ENCODE measurements at places on chromosomes 11 and 22.

DNA sequence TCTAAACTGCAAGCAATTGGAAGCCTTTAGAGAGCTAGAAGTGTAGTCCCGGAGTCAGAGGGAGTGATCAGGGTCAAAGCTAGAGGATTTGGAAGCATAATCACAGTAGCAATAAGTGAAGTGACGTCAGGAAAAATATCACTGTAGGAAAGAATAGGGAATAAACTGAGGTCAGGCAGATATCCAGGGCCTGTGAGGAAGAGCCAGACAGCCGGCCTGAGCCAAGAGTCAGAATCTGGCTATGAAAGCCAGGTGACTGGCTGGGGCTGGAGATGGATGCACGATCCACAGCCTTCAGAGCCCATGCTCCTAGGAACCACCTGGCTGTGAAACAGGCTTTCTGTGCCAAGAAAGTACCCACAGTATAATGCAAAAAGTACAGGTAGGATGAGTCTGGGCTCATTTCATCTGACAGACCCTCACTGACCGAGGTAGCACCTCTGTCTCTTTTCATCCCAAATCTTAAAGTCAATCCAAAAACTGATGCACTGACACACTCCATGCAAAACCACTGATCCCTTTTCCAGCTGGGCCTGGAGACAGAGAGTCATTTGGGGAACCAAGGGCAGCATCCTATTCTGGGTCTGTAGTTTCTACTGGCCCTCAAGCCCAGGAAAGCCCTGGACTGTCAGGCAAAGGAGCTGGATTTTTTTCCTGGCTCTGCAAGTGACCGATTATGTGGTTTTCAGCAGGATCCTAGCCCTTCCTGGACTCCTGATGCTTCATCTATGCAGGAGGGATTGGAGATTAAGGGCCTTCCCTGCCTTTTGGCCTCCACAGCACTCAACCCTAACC is 21.3 kb downstream of the TRIM66 start:
- DNase-seq, result no peak

- DNase-seq, result peak; percentile 52
These were observed 12.2 kb upstream of the OR52D1 start for GRCh38 chr11:5476186-5476819.

DNA sequence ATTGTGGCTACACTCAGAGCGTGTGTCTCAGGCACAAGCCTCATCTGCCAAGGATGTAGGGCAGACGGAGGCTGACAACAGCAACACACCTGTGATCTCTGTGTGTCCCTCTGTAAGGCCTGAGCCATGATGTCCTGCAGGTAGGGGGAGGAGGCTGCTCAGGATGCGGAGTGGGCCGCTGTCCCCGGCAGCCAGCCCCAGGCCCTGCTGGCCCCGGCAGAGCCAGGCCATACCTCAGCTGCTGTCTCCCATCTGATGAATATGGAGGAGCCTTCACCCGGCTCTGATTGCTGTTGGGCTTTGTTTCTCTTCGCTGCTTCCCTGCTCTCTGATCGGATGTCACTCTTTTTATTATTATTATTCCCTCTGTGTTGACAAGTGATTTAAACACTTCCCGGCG is 83.6 kb upstream of the NCAM1 start:
- DNase-seq, result no peak

DNA sequence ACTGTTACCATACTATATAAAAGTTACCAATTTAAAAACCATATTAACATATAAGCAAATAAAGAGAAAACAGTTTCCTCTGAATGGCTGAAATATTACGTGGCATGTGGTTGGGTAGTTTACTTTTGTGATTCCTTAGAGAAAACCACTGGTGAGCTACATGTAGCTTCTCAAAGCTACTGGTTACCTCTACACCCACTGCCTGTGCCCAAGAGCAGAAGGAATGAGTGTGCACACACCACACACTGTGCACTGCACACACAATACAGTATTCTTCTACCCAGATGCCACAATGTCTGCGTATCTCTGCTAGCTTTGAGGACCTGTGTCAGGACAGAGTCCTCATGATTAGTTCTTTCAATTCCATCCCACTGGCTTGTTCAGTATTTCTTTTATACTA is 25.5 kb upstream of the YPEL1 start:
- DNase-seq, result no peak

DNA sequence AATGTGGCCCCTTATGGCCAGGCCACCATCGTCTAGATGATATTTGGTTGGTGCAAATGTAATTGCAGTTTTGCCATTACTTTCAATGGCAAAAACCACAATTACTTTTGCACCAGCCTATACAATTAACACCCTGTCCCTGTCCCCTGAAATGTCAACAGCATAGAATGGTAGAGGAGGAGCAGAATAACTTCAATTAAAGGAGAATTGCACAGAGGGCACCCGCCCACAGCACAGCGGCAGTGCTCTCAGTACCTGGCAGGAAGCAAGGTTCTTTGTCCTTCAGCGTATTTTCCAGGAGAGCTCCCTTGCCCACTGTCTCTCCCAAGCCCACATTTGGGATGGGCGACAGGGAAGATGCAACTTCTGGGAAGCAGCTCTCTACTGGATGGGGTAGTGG is 115.3 kb downstream of the TRIM29 start:
- DNase-seq, result no peak

DNA sequence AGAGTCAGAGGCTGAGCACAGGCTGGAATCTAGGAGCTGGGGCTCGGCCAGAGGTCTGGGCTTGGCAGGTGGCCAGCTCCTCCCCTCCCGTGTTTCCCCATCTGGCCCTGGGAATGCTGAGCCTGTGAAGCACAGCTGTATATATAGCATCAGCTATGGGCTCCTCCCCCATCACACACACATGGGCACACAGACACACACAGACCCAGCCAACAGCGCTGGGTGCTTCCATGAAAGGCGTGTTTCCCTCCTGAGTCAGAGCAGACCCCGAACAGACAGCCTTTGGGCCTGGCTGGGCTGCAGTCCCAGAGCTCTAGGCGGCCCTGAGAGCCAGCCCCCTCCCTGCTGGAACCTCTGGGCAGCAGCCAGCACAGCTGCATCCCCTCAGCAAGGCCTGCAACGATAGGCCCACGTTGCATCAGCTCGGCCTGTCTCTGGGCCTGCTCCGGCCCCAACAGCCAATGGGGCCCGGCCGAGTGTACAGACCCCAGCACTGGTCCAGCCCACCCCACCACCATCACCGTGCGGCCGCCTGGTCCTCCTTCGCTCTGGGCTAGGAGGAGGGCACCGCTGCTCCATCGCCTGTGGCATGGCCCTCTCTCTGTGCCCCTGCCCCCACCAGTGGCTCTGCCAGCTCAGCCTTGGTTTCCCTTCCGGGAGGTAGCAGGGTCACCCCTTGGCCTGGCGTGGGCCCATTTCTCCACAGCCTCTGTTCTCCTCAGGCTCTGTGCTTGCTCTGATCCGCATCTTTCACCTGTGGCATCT is 7.6 kb upstream of the SERPINH1 start:
- DNase-seq, result peak; percentile 94

- peak; percentile 98 for DNase-seq
These were observed at the start of gene MALAT1 for GRCh38 chr11:65498977-65499712. Gene MALAT1, plus strand, starts transcription at chr11:65499045.

DNA sequence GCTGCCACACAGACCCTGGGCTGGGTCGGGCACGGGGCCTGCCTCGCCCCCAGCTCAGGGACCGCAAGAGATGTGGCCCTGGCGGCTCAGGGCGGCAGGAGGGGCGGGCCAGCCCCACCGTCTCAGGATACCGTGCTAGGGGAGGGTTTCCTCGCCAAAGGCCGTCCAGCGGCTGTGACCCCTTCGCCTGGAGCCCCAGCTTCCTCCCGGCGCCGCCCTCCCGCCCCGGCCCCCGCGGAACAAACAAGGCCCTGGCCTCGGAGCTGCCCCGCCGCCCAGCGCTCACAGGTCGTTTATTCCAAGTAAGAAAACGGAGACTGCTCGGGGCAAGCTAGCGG is 543 bp upstream of the AP2A2 start:
- DNase-seq, result no peak

GRCh38 chr22:48823941-48824340 is 1003.7 kb downstream of the BRD1 start:
- DNase-seq, result no peak

- DNase-seq, result no peak
These were observed 138.9 kb upstream of the TEAD1 start for GRCh38 chr11:12535321-12535720.

DNA sequence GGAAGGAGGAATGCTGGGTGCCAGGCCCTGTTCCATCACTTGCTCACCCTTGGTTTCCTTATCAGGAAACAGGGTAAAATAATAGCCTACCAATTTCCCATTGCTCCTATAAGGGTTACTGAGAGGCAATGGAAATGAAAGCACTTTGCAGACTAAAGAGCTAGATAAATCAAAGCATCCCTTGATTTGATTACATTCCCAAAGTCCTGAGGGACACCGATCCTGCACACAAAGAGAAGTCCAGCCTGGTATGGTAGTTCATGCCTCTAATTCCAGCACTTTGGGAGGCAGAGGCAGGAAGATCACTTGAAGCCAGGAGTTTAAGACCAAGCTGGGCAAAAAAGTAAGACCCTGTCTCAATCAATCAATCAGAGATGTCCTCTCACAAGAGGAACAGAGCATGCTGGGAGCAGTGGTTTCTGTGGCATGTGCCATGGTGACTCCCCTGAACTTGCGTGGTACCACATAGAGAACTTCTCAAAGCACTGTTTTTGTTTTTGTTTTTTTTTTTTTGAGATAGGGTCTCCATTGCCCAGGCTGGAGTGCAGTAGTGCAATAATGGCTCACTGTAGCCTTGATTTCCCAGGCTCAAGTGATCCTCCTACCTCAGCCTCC is 10.7 kb downstream of the TBC1D10A start:
- DNase-seq, result no peak

DNA sequence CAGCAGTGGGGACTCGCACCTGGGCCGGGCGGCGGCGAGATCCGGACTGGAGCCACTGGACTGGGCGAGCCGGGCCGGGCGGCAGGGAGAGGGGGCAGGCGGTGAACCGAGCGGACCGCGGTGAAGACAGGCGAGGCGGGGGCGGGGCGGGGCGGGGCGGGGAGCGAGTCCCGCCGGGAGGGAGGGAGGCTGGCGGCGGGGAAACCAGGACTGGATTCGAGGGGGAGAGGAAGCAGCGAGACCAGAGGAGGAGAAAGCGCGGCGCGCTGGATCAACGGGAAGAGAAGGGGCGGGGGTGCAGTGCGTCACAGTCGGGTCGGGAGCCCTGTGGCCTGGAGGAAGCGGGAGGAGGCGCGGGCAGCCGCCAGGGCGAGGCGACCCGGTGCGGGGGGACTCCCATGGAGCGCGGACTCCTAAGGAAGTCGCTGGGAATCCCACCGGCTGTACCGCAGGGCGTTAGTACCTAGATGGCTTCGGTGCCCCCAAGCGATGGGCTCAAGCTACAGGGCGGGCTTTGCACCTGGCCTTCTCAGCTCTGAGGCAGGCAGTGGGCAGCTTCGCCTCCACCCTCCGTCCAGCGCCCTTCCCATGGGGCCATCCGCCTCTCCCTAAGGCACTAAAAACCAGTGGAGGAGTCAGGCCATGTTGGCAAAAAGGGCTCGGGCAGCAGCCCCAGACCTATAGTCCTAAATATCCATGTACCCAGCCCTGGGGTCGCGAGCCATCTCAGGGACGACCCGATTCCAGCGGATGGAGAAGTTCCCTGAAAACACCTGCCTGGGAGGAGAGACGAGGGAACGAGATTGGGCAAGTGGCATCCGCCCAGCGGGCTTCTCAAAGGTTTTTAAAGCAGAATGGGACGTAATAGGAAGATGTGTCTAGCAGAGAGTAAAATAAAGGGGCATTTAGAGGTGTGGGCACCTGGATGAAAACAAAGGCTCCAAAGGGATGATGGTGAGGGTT is at the start of gene TMEM121B:
Gene TMEM121B, minus strand, starts transcription at position 128 of the 963 bp plus-strand sequence. CDS start 233 bp downstream, outside the sequence.
- peak; percentile 86 for DNase-seq

- no peak for DNase-seq
These were observed 7.7 kb downstream of the PITPNB start for GRCh38 chr22:27911330-27911729.

Measured in A673 (cell line).